ENCODE measurements at places on chromosomes 2 and 18.

DNA sequence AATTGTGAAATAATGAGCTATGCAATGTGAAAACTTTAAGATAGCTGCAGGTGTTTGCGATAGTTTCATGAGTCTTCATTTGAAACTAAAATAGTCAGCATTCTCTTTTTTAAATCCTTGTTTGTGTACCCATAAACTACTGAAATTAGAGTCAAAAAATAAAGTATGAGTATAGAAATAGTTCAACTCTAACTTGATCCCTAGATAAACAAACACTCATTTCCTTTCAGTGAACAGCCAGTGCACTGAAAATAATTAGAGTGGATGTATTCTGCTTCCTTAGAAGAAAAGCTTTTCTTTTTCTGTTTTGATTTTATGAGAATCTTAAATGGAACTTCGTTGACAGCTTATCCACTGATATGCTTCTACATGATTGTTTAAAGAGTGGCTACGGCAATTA, 1033.4 kb downstream of the SOCS6 start:
- DNase-seq, result no peak

- DNase-seq, result no peak
These were observed 125.3 kb upstream of the ZEB2 start for GRCh38 chr2:144645083-144645778.

- DNase-seq, result no peak
These were observed 39.2 kb upstream of the EPAS1 start for GRCh38 chr2:46257980-46258379.

DNA sequence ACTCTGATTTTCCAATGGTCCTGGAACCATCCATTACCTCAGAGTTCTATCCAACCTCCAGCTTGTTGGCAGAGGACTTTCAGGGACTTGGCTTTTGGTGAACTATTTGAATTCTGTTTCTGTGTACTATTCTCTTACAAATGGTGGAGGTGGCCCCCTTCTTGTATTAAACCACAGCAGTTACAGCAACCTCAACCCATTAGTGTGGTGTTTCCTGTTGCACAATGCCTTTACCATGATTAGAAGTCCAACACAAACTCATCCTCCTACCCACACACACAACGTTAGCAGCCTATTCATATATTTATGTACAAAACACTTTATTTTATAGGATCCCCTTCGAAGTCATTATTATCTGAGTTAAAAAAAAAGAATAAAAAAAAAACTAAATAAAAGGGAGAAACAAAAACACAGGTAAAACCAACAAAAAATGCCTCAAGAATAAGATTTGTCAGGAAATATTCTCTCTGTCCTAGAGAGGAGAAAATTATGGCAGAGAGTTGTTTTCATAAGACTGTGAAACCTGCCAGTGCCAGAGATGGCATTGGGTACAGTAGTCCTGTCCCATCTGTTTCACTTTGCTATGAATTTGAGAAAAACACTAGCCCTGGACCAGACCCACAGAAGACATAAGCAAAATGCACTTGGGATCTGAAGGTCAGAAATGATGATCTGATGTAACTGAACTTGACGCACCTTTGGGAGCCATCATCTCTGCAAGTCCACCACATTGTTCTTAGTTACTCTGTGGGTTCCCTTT, 1896.0 kb upstream of the PIK3C3 start:
- no peak for DNase-seq

DNA sequence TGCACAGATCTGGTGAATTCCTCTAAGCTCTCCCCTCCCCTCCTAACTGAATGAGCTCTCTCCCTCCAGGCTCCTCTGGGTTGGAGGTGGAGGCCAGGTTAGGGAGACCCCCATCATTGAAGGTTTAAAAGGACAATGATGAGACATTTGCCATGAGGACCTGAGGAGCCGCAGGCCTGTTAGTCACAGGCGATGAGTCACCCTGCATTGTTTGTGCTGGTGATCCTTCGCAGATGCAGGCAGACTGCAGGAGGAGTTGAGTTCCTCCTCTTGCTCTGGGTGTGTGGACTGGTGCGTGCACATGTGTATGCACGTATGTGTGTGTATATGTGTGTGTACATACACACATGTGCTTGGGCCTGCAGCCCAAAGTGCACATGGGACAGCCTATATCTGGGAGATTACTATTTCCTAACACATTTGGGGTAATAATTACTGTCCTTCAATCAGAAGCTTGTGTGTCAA, 42.0 kb downstream of the MCFD2 start:
- peak; percentile 19 for DNase-seq

DNA sequence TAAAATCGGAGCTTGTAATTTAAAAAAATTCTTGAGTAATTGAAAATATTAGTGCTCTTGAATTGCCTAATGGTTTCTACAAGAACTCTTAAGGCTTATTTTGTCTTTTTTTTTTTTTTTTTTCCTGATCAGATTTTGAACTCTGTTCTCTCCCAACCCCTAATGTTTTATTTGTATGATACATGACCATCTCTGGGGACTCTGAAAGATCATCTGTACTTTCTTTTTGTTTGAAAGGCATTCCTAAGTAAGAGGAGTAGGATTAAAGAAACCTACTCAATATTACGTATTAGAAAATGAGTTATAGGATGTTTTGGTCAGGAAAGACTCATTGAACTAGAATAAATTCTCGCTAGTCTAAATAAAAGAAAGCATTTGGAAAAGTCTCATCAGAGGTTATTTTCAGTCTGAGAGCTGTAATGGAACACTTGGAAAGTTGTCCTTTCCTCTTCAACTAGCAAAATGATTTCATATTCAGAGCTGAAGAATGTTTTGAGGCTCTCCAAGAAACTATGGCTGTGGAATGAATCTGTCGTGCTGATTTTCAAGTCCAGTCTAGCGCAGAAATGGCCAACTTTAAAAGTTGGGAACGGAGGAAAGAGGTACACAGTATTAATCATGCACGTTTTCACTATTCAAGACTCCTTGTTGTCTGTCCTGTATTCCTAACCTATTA, 182.7 kb downstream of the PRPF40A start:
- no peak for DNase-seq

GRCh38 chr2:48545244-48545643, 15.3 kb downstream of the STON1 start:
- no peak for DNase-seq

- no peak for DNase-seq
These were observed 359.0 kb upstream of the UBE2E3 start for GRCh38 chr2:180621366-180621765.

- DNase-seq, result no peak
These were observed 68.2 kb downstream of the LRATD1 start for GRCh38 chr2:14700753-14701152.

DNA sequence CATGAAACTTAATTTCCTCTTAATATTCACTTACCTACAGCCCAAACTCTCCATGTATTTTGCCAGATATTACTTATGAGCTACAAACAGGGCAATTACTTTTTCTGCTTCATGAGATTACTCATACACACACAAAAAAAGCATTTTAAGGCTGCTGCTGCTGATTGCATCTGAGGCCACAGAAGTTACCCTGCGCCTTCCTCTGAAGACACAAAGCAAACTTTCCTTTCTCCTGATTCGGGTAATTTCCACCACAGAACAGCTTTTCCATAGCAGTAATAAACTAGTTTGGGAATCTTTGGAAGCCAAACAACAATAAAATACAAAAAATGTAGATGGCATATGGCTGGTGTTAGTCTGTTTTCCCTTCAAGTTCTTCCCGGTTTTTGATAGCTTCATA, 6.2 kb downstream of the TTC32 start:
- no peak for DNase-seq
